ENCODE measurements at places on chromosomes 13 and 19.

GRCh38 chr13:84973661-84974060, 825.6 kb downstream of the SLITRK6 start:
- H3K4me3 ChIP-seq: no peak overlapping the region
- no peaks in the 10 kb centered on the region for H3K27me3 ChIP-seq
- no peaks in the 10 kb centered on the region for H3K36me3 ChIP-seq
- no peak overlapping the region for H3K27ac ChIP-seq

GRCh38 chr13:112057736-112058518, 9.0 kb upstream of the SOX1 start:
- H3K36me3 ChIP-seq: peaks cover 10% of the 10 kb centered on the region
- H3K27me3 ChIP-seq: peaks cover 58% of the 10 kb centered on the region
- DNase-seq: no peak
- no peak overlapping the region for H3K27ac ChIP-seq
- no peaks in the 10 kb centered on the region for H3K4me1 ChIP-seq

- no peak for DNase-seq
- peaks cover 40% of the 10 kb centered on the region for H3K36me3 ChIP-seq
- H3K27me3 ChIP-seq: no peaks in the 10 kb centered on the region
- H3K4me3 ChIP-seq: no peak overlapping the region
Measured at GRCh38 chr13:45402641-45403040, 15.5 kb downstream of the SLC25A30 start.

DNA sequence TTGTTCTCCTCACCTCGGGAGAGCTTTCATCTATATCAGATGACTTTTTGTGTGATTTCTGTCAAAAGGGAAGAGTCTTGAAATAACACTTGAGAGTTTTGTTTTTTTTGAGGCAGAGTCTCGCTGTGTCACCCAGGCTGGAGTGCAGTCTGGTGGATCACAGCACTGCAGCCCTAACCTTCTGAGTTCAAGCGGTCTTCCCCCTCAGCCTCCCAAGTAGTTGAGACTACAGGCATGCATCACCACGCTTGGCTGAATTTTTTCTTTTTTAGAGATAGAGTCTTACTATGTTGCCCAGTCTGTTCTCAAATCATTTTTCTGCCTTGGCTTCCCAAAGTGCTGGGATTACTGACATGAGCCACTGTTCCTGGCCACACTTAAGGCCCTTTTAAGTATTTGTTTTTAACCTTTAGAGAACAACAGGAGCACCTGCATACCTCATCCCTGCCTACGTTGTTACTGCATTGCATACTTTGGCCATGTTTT, 11.4 kb downstream of the NDFIP2 start:
- DNase-seq: no peak
- peaks cover 4% of the 10 kb centered on the region for H3K36me3 ChIP-seq
- peak overlapping the region; percentile 1 for H3K4me3 ChIP-seq

- H3K27me3 ChIP-seq: no peaks in the 10 kb centered on the region
- H3K27ac ChIP-seq: peak overlapping the region; percentile 61
- H3K4me3 ChIP-seq: peak overlapping the region; percentile 32
- peaks cover 20% of the 10 kb centered on the region for H3K36me3 ChIP-seq
- no peak for DNase-seq
Measured at GRCh38 chr19:8451885-8452284, 7.1 kb downstream of the HNRNPM start.

GRCh38 chr13:21014139-21014501, 47.3 kb downstream of the LATS2 start:
- H3K4me1 ChIP-seq: peaks cover 54% of the 10 kb centered on the region
- no peak for DNase-seq
- H3K27ac ChIP-seq: no peak overlapping the region

DNA sequence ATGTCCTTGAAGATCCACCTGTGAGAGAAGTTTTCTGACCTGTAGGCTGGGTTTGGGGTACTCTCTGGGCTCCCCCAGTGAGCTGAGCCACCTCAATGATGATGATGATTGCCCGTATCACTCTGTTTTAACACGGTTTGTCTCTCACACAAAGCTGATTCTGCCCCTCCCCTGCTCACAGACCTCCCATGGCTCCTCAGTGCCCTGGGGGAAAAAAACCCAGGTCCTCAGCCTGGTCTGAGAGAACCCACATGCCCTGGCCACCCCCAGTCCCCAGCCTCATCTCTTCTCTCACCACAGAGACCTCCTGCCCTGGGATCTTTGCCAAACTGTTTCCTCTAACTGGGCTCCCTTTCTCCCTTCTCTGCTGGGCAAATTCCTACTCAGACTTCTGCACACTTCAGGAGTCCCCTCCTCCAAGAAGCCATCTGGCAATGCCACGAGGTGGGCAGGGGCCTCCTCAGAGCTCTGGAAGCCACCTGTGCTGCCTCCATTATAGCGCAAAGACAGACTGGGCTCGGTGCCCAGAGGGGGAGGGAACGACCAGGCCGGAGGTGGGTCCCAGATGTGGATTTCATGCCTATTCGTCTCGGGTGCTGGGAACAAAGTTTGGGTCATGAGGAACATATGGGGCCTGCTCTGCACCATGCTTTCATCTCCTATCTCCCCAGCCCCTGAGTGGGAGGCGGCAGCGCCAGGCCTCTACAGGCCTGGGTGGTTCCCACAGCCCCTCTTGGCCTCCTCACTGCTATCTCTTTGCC, 8.5 kb upstream of the CA11 start:
- H3K4me1 ChIP-seq: peaks cover 5% of the 10 kb centered on the region
- no peaks in the 10 kb centered on the region for H3K36me3 ChIP-seq
- H3K27ac ChIP-seq: peak overlapping the region; percentile 14
- H3K27me3 ChIP-seq: no peaks in the 10 kb centered on the region

- no peaks in the 10 kb centered on the region for H3K27me3 ChIP-seq
- no peak overlapping the region for H3K4me3 ChIP-seq
- H3K36me3 ChIP-seq: peaks cover 10% of the 10 kb centered on the region
- DNase-seq: peak; percentile 67
- H3K4me1 ChIP-seq: peaks cover 18% of the 10 kb centered on the region
- no peak overlapping the region for H3K27ac ChIP-seq
Measured at GRCh38 chr19:49987159-49987698, 26.3 kb upstream of the SIGLEC11 start.

- DNase-seq: no peak
- H3K4me3 ChIP-seq: no peak overlapping the region
- no peaks in the 10 kb centered on the region for H3K36me3 ChIP-seq
- H3K27ac ChIP-seq: no peak overlapping the region
- H3K4me1 ChIP-seq: peaks cover 10% of the 10 kb centered on the region
Measured at GRCh38 chr13:59898066-59898465, 265.7 kb downstream of the DIAPH3 start.

GRCh38 chr13:51258612-51259548, 36.7 kb downstream of the FAM124A start:
- H3K27me3 ChIP-seq: peaks cover 6% of the 10 kb centered on the region
- H3K27ac ChIP-seq: no peak overlapping the region
- no peaks in the 10 kb centered on the region for H3K4me1 ChIP-seq
- no peak for DNase-seq
- no peak overlapping the region for H3K4me3 ChIP-seq

GRCh38 chr13:32134241-32135055, 102.9 kb downstream of the FRY start:
- H3K4me3 ChIP-seq: no peak overlapping the region
- H3K36me3 ChIP-seq: no peaks in the 10 kb centered on the region
- no peak for DNase-seq
- no peak overlapping the region for H3K27ac ChIP-seq
- H3K27me3 ChIP-seq: no peaks in the 10 kb centered on the region

- H3K27ac ChIP-seq: peak overlapping the region; percentile 39
- H3K4me3 ChIP-seq: no peak overlapping the region
- H3K27me3 ChIP-seq: no peaks in the 10 kb centered on the region
- H3K4me1 ChIP-seq: peaks cover 48% of the 10 kb centered on the region
- DNase-seq: no peak
- H3K36me3 ChIP-seq: peaks cover 14% of the 10 kb centered on the region
Measured at GRCh38 chr19:18017275-18018083, 9.5 kb downstream of the ARRDC2 start.

DNA sequence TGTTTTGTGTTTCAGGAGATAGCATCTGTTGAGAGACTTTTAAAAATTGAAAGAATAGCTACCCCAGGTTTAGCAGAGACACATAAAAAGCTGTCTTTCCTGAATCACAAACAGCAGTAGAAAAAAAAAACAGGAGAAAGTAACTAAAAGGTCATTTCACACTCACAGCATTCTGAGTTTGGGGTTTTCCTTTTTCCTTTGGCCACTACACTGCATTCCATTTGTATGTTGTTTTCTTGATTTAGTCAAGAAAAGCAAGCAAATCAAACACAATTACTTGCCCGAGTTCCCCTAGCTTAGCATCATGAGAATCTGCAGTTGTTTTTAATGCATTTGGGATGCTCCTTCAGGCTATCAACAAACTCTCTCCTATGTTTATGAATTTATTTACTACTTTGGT, 161.0 kb downstream of the KCTD12 start:
- no peaks in the 10 kb centered on the region for H3K27me3 ChIP-seq
- no peaks in the 10 kb centered on the region for H3K36me3 ChIP-seq
- no peak for DNase-seq
- no peaks in the 10 kb centered on the region for H3K4me1 ChIP-seq

GRCh38 chr13:65594298-65594781, 1635.8 kb downstream of the PCDH9 start:
- no peak overlapping the region for H3K27ac ChIP-seq
- H3K36me3 ChIP-seq: no peaks in the 10 kb centered on the region
- H3K27me3 ChIP-seq: no peaks in the 10 kb centered on the region
- no peak overlapping the region for H3K4me3 ChIP-seq
- no peaks in the 10 kb centered on the region for H3K4me1 ChIP-seq
- DNase-seq: no peak

DNA sequence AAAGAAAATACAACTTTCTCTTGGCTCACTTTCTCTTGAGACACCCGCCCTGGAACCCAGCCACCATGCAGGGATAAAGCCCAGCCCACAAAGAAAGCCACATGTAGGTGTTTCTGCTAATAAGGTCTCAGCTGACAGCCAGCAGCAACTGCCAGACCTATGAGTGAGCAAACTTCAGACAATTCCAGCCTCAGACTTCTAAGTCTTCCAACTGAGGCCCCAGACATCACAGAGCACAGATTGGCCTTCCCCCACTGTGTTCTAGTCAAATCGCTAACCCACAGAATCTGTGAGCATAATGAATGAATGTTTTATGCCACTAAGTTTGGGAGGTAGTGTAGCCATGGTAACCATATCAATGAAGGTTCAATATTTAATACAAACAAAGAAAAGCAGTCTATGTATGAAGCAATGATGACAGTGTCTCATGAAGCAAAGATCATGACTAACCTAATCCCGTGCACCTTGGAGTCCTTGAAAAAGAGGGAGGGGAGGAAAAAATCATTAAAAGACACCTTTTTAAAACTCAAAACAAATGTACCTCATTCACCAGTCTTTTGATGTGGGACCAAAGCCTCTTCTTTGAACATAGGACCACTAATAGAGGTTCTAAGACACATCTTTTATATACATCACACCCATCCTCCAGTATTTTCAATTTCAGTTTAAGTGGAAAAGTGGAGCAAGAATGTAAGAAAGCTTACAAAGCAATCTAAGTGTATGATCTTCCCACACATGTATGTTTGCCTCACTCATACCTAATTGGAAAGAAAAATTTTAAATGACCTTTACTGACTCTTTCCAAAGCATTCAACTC, 6.2 kb downstream of the MRPS31 start:
- no peak overlapping the region for H3K4me3 ChIP-seq
- no peaks in the 10 kb centered on the region for H3K27me3 ChIP-seq
- peak overlapping the region; percentile 62 for H3K27ac ChIP-seq
- DNase-seq: no peak

DNA sequence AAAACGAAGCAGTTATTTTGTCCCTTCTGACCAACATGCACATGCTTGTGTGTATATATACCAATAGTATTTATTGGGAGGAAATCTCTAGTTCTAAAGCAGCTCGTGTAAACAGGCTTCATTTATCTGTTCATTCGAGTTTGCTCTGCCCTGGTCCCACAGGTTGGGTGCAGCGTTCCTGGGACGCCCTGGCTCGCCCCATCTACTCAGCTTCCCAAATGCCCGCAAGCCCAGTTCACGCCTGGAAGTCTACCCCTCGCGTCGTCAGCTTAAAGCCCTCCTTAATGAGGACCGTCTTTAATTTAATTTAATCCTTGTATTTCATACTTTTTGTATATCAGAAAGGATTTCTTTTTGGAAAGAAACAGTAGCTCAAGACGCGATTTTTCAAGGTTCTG, 604 bp downstream of the THSD1 start:
- no peaks in the 10 kb centered on the region for H3K36me3 ChIP-seq
- peaks cover 18% of the 10 kb centered on the region for H3K27me3 ChIP-seq

DNA sequence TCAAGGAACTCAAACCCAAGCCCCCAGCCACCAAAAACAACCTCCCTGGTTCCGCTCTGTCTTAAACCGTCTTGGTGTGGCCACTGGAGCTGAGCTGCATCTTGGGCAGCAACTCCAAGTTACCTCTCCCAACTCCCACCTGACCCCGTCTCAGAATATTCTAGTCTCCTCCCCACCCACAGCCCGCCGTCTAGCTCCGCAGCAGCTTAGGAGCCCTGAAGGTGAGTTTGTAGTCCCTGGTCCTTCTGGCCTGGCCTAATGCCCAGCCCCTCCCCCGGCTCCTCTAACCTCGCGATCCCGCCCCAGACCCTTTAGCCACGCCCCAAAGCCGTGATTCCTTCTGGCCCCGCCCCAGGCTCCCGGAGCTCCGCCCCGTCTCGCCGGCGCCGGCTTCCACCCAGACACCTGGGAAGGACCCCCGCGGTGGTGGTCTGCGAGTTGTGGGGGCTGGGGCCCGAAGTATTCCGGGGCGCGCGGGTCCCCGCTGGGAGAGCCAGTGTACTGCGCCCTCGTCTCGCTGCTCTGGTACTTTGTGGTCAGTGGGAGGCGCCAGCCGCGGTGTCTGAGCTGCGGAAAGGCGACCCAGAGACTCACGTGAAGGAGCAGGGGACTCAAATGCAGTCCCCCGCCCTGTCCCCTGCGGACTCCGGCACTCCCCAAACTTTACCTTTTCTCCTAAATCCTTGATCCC, 2.5 kb upstream of the LHB start:
- H3K36me3 ChIP-seq: no peaks in the 10 kb centered on the region
- H3K27me3 ChIP-seq: peaks cover 6% of the 10 kb centered on the region
- peak overlapping the region; percentile 74 for H3K27ac ChIP-seq
- no peak for DNase-seq

DNA sequence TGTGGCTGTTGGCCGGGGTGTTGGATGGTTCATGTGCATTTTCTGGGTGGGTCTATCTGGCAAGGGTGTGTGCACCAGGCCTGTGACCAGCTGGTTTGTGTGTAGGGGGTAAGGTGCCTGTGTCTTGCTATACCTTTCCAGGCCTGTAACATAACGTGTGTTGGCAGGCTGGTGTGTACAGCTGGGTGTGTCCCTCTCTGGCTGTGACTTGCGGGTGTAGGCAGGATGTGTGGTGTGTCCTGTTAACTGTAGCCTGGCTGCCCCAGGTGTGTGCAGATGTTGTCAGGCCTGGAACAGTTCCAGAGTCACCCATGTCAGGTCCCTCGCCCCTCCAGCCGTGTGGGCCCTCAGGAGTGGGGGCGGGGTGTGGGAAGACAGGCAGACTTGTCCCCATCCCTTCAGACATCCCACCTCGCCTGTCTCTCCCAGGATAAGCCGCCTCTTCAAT, 9.8 kb downstream of the KCTD15 start:
- no peak for DNase-seq
- H3K27me3 ChIP-seq: no peaks in the 10 kb centered on the region
- H3K4me1 ChIP-seq: peaks cover 4% of the 10 kb centered on the region
- H3K4me3 ChIP-seq: no peak overlapping the region

- H3K36me3 ChIP-seq: no peaks in the 10 kb centered on the region
- peaks cover 18% of the 10 kb centered on the region for H3K4me1 ChIP-seq
- no peak overlapping the region for H3K4me3 ChIP-seq
- no peak for DNase-seq
- H3K27me3 ChIP-seq: no peaks in the 10 kb centered on the region
- H3K27ac ChIP-seq: no peak overlapping the region
Measured at GRCh38 chr19:18910010-18910409, 9.2 kb downstream of the COPE start.

All from natural killer cell treated with Interleukin-12 subunit alpha and Interleukin-12 subunit beta and Interleukin-15 and Interleukin-18, amount 100 ng/mL, for 72 hours (primary cell).